ENCODE measurements at places on chromosomes 2 and 18.
A peak's percentile ranks its signal among the peaks of the same experiment; 100 is the strongest.

DNA sequence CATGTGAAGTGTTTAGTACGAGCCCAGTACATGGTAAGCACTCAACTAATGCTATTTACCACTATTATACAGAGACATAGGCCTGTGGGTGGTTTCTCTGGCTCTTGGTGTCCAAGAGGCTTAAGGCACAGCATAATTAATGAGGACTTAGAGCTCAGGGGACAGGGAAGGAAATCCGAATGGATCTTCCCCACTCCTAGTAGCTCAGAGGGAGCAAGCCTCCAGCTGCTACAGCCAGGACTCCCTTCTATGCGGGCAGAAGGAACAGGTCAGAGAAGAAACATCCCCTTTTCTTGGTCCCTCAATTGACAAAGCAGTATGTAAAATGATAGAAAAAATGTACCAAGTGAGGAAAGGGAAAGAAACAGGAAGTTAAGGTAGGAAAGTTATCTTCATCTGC lies 261.3 kb upstream of the STON1 start:
- no peak for DNase-seq

DNA sequence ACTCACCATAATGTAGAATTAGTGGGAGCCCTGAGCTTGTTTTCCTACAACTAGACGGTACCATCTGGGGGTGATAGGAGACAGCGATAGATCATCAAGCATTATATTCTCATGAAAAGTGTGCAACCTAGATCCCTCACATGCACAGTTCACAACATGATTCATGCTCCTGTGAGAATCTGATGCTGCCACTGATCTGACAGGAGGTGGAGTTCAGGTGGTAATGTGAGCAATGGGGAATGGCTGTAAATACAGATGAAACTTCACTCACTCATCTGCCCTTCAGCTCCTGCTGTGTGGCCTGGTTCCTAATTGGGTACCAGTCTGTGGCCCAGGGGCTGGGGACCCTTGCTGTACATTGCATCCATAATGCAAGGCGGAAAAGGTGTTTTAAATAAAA lies 60.7 kb downstream of the USP34 start:
- DNase-seq: no peak

- peak; percentile 21 for DNase-seq
Measured at GRCh38 chr2:54176577-54176976, 61.2 kb downstream of the ACYP2 start.

DNA sequence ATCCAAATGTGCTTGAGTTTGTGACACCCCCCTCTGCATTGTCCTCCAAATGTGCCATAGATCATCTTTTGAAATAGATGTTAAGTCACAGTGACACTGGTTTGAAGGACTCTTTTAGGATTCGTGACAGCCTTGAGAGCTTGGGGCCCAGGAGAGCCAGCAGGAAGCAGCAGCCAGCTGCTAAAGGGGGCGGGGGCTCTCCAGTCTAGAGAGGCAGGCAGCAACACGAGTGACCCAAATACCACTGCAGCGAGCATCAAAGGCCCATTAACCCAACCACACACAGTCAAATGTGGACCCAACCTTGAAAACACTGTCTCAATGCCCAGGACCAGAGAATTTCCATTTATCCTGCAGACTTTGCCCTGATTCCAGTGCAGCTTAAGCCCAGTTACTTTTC lies 75.6 kb downstream of the ZBTB7C start:
- no peak for DNase-seq

DNA sequence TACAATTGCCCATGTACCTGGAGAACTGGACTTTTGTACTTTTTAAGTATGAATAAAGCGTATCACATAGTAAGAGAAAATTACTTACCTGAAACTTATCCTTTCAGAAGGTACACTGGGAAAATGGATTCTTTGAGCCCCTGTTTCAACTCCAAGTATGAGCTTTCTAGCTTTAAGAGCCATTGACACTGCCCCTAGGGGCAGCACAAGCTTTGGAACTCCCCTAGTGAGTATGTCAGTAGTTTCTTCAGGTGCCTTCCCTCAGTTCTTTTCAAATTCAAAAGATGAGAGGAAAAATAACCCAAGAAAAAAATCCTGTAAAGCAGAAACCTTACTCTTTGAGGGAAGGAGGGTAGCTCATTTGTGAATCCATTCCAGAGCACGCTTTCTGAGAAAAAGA lies 124.1 kb downstream of the MEMO1 start:
- DNase-seq: no peak

- DNase-seq: peak; percentile 100
Measured at GRCh38 chr2:67260343-67261277, 136.5 kb upstream of the ETAA1 start.

- DNase-seq: no peak
Measured at GRCh38 chr18:51092117-51092516, 62.1 kb downstream of the SMAD4 start.

GRCh38 chr2:19574778-19575260 lies 216.4 kb upstream of the OSR1 start:
- peak; percentile 67 for DNase-seq

DNA sequence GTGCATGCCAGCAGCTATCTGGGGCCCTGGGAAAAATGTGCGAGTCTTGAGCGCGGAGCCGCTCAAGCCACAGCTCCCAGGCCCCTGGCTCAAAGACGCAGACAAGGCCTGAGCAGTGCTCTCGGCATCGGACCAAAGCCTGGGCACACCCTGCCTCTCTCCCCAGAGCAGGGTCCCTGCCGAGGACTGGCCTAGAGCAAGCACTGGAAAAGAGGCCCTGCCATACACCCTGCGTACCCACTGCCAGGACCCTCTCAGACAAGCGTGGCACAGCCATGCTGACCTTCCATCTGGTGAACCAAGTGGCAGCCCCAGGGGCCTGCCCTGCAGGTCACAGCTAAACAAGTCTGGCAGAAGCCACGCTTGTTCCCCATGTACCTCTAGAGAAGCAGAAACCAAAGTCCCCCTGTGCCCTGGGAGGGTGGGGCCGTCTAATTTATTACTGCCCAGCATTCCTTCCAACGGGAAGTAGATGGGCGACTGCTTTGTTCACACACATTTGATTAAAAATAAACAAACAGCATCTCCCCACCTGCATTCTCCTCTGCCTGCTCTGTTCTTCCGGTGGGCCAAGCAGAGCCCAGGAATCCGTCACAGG lies 14.0 kb downstream of the STK25 start:
- DNase-seq: no peak

- no peak for DNase-seq
Measured at GRCh38 chr2:137206069-137206468, 440.7 kb downstream of the THSD7B start.

GRCh38 chr2:85656468-85656867 lies 11.5 kb downstream of the SFTPB start:
- DNase-seq: no peak

- no peak for DNase-seq
Measured at GRCh38 chr2:102764083-102764482, 2.3 kb downstream of the TMEM182 start.

- DNase-seq: no peak
Measured at GRCh38 chr18:58104096-58104495, 60.1 kb downstream of the NEDD4L start.

DNA sequence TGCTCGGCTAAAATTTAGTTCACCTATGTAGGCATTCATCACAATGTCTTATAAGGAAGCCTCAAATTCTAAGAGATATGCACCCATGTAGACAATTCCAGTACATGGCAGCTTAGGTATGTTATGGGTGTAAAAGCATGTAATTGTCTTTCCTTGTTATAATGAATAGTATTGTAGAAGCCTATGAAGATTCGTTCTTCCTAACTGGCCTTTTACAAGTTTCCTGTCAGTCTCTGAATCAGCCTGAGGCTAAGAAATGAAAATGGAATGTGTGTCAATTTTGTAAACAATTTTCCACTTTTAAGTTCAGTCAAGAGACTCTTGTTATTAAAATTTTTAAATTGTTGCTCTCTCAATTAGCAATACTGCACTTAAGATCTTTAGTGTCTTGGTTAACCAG lies 189.9 kb upstream of the GALNT5 start:
- no peak for DNase-seq

DNA sequence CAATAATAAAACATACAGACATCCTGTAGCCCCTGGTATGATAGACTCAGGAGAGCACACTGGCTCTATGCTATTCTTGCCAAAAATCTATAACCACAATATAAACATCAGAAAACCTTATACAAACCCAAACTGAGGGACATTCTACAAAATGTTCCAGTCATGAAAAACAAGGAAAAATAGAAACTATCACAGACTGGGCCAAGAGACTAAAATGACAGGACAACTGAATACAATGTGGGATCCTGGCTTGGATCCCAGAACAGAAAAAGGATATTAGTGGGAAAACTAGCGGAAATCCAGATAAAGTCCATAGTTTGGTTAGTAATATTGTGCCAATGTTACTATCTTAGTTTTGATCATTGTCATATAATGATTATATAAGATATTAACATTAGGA lies 29.6 kb upstream of the EPAS1 start:
- DNase-seq: no peak

GRCh38 chr2:103145739-103146138 lies 383.9 kb downstream of the TMEM182 start:
- DNase-seq: no peak

DNA sequence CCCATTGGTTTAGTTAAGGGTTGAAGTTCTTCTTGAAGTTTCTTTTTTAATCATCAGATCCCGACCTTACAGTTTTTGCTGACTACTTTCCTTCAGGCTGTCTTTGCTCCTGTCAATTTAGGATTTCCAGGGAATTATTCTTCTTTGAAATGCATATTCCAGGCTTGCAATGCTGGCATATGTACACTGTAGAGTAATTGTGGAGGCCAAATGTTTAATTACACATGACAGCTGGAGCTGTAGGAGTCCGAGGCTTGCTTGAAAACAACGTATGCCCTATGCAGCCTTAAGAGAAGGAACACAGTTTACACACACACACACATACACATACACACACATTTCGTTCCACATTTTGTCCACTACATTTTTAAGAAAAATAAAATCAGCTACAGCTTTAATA lies 602.3 kb downstream of the TMEM182 start:
- DNase-seq: no peak

GRCh38 chr2:147173189-147173581 lies 671.6 kb upstream of the ACVR2A start:
- no peak for DNase-seq

DNA sequence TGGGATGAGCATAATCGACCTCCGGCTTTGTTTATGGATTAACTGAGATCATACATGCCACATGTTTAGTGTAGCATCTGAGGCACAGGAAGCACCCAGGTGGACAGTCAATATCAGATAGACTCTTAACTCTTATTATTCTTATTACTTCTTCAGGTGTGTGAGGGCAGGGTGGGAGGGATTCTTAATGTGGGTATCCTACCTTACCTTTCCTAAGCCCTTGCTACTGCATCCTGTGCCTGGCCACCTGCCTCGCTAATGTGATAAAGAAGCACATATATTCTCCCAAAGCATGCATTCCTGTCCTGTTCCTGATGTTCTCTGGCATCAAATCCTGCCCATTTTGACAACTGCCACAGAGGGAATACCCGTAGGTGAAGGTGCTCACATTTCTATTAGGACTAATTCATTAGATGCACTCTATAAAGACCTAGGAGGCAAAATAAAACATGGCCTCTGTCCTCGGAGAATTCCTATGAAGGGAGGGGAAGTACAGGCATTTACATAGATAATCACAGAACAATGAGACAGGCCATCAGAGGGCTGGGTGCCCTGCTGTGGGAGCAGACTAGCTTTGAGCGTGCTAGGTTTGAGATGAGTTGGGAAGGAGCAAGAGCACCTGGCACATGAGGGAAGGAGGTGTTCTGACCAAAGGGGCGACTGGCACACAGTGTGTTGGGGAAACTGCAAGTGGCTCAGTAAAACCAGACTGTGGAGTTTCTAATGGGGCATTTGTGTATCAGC lies 19.5 kb upstream of the CELF4 start:
- DNase-seq: no peak

GRCh38 chr18:9619056-9619455 lies 4.7 kb upstream of the PPP4R1 start:
- no peak for DNase-seq

- DNase-seq: no peak
Measured at GRCh38 chr2:159592441-159592840, 23.9 kb downstream of the BAZ2B start.

GRCh38 chr2:241821460-241822263 lies 12.7 kb downstream of the NEU4 start:
- no peak for DNase-seq

- no peak for DNase-seq
Measured at GRCh38 chr2:173817582-173817981, 147.6 kb downstream of the SP3 start.

DNA sequence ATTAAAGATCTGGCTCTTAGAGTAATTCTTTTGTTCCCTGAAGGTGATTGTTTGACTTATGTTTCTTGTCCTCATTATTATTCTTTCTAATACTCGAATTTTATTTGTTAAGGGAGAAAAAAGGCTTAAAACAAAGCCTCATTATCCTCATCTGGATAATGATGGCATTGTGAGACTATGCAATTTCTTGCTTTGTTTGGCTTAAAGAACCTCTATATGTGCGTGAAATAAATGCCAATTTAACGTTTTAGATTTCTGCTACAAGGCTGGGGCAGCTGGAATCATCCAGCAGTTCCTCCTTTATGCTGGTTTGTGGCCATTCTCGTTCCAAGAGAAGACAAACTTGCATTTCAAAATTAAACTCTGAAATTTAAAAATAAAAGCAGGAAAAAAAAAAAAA lies 4.9 kb upstream of the DPYSL5 start:
- no peak for DNase-seq

DNA sequence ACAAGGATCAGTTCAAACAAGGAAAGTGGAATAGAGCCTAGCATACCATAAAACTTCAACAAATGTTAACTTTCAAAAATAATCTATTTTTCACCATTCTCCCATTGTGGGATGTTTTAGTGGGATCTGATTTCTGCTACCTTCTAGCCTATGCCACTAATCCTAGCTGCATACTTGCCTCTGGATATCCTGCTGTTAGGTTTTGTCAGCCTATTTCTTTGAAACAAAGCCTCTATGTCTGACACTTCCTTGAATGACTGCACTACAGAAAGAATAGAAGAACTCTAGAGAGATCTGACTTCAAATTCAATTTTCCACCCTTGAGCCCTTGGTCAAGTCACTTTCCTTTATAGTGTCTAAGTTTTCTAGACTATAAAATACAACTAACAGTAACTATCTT lies 291.5 kb downstream of the PTH2R start:
- no peak for DNase-seq

- no peak for DNase-seq
Measured at GRCh38 chr2:156003780-156004179, 328.7 kb downstream of the NR4A2 start.

DNA sequence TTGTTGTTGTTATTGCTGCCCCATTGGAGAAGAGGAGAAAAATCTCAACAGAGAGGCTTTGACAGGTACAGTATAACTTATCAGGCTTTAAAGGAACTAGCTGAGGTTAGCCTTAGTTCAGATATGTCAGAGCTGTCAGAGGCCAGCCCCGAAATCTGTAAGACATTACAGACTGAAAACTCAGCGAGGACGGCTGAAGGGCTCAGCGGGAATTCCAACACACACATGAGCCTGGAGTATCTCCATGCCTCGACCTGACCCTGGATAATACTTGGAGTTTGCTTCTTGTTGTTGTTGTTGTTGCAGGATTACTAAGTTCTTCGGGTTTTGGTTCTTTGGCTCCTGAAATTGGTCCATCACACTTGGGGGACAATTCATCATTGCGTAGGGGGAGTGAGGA lies 166.9 kb downstream of the MIB1 start:
- DNase-seq: no peak

Measured in AG04450 (cell line).